Non-pigmented ciliary epithelial cell (primary cell): ENCODE measurements at places on chromosomes 12 and 14.

GRCh38 chr14:65000898-65001591 is 14.3 kb downstream of the FNTB start:
- no peak for DNase-seq

DNA sequence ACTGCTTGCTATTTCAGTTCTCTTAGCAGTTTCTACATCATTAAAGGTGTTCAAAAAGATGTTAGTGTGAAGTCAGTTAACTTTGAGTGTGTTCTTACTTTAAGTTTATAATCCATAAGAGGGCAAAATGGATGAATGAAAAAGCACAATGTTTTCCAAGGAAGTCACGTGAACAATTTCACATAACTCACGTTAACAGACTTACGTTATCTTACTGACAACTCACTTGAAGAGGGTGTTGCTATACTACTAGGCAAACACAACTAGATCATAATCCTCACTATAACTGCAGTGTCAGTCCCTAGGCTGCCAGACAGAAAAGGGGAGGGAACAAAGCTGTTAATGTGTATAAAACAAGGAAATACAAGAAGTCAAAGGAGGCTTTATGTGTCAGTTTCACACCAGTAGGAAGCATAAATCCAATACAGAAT is 6.4 kb downstream of the SLC2A13 start:
- DNase-seq = no peak

DNA sequence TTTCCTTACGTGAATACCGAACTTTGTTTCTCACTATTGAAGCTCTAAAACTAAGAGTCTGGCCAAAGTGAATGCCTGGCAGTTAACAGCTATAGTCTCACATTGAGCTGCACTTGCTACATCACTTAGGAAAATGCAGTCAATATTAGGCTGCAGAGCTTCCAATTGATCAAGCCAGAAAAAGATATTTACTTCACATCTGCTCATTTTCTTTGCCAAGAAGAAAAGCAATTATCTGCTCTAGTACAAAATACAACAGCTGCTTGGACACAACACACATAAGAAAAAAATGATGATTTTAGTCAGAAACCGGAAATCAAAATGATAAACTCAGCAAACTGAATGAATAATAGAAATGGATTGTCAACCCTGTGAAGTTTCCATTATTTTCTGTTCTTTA is 45.4 kb downstream of the TMTC1 start:
- DNase-seq = no peak

DNA sequence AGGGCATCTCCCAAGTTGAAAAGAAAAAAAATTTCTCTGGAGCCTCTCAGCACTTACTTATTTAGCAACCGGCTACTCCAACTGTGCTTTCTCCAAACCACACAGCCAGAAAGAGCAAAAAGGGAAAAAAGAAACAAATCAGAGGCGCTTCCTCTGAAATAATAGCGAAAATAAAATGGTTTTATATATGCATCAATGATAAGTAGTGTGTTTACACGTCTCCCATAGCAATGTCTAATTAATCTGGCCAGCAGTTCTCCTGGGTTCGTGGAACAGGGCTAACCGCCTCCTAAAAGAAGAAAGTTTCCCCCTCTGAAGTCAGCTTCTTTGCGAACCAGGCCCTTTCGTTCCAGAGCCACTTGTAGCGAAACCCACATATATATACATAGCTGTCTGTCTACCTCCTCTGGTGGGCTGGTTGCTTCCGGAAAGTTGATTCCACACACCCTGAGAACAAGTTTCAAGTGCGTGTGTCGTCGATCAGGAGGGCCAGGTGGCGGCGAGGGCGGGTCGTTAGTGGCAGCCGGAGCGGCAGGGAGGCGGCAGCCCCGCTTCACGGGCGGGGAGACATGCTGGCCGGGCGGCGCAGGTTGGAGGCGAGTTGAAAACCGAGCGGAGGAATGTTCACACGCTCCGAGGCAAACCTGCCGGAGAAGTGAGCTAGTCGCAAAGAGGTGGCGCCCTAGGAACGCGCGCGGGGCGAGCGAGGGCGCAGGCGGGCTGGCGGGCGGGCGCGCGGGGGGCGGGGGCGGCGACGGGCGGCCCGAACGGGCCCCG is 2.7 kb downstream of the PTHLH start:
- no peak for DNase-seq

DNA sequence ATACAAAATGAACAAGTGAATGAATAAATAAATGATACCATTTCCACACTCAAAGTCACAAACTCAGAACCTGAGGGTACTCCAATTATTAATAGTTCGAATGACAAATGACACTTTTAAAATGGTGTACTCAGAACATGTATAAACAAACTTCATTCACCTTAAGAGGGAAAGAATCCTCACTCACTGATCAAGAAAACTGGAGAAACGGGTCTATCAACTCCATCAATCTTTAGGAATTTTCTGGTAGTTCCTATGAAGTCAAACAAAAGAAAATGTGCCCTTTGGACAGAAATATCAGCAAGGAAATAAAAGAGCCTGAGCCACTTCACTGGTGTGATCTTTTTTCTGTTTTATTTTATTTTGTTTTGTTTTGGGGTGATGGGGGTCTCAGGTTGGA is 5.2 kb upstream of the NRDE2 start:
- no peak for DNase-seq

- no peak for DNase-seq
Observed at GRCh38 chr14:35297706-35298105, 5.5 kb downstream of the PSMA6 start.

DNA sequence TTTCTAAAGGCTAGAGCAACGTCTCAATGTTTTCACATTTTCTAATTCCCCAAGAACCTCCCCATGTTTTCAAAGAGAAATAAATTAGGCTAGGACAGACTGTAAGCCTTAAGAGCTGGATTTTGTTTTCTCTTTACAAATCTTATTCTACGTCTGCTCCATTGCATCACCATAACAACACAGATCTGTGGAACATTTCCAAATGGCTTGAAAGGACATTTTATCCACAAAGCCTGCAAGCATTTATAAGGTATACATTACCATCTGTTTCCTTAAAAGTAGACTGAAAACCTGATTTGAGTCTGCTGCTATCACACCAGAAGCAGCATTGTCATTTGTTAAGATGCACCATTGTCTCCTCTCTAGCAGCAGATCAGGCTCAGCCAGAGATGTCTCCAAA is 115.3 kb upstream of the PLEKHA5 start:
- DNase-seq = no peak

- DNase-seq = no peak
Observed at GRCh38 chr12:120774169-120774916, 48.7 kb downstream of the ACADS start.

GRCh38 chr12:59087077-59087673 is 166.9 kb upstream of the LRIG3 start:
- no peak for DNase-seq

DNA sequence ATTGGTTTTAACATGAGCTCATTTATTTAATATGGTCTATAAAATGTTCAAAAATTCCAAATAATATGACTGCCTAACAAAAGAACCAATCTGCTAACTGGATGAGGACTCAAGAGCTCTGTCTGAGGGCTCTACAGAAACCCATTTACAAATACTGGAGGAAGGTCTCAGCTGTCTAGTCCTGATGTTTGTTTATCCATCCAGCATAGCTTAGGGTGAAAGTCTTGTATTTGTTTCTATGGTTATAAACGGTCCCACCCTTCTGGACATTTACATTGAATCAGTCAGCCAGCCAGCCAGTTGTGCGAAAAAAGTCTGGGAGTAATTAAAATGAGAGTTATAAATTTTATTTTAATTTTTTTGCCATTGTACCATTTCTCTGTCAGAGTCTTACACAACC is 220.7 kb downstream of the BMP4 start:
- DNase-seq = no peak

DNA sequence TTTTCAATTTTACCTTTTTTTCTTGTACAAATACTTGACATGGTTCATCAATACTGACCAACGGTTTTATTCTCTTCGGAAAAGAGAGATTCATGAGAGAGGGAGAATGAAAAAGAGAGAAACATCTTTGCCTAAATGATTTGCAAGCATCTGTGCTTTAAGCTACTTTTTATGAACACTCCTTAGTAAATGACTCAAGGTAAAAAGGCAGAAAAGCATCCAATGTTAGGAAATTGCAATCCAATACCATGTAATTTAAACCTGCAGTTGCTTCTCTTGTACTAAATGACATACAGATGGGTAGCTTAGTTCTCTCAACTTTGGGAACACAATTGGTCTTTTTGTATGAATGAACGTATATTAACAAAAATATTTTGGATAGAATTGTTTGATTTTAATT is 46.1 kb downstream of the MSRB3 start:
- DNase-seq = no peak

DNA sequence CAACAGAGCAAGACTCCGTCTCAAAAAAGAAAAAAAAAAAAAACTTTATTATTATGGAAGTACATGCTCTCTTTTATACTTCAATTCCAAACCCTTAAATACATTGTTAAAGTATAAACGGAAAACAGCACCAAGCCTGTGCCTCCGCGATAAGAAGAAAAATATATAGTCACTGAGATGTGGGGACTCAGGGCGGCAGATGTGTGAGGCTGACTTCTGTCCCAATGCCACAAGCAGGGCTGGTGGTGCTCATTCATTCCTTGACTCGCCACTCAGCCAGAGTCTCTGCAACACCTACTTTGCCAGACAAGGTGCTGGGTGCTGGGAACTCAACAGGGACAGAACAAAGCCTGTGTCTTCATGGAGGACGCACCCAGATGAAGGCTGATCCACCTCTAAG is 13.8 kb downstream of the LGMN start:
- no peak for DNase-seq

GRCh38 chr14:20657216-20658211 is 16.0 kb upstream of the OR6S1 start:
- no peak for DNase-seq

DNA sequence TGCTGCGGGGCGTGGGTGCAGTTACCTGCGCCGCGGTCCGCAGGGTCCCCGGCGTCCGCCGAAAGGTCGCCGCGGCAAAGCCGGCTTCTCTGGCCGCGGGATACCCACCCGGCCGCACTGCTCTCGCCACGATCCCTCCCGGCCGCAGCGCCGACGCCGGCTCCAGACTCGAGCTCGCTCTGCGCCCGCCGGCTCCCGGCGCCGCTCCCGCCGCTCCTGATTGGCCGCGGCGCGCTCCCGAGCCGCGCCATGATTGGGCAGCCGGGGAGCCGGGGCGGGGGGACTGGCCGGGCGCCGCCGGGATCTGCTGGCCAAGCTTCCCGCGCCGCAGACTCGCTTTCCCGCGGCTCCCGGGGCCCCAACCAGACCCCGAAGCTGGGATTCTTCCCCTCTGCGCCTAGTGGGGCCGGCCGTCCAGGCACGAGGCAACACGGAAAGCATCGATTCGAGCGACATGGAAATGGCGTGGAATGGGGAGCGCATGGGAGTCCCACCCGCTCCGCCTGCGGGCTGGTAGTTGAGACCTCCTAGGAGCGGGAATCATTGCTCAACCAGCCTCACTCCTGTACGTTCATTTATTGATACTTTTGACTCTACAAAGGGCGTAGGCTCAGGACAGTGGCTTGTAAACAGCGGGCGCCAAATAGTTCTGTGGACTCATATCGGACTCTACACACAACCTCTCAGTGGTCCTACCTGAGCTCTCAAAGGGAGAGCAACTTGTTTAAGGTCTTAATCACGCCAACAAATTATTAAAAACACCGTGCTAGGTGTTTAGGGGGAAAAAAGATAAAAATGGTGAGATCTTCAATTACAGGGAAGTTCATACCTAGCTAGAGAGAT is 36.4 kb upstream of the STON2 start:
- no peak for DNase-seq

GRCh38 chr14:50350975-50351374 is 38.9 kb downstream of the DMAC2L start:
- no peak for DNase-seq

- DNase-seq = no peak
Observed at GRCh38 chr12:120830052-120830940, 73.9 kb downstream of the SPPL3 start.

- no peak for DNase-seq
Observed at GRCh38 chr12:12384571-12385340, 27.9 kb downstream of the BORCS5 start.

GRCh38 chr12:109880938-109881337 is 597 bp upstream of the GLTP start:
- no peak for DNase-seq

DNA sequence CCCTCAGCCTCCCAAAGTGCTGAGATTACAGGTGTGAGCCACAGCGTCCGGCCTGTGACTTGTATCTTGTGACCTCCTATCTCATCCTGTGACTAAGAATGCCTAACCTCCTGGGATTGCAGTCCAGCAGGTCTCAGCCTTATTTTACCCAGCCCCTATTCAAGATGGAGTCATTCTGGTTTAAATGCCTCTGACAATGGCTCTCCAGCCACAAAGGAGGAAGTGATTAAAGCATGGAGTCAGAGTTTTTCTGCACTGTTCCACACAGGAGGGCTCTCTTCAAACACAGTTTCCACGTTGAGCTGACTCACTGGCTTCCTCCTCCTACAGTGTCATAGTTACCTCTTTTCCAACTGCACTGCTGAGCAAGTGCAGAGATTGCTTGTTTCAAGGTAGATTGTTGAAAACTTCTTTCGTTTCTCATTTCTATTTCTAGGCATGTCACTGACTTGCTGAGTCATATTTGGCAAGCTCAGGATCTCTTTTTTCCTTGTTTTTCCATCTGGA is 383.8 kb downstream of the PCNX1 start:
- peak; percentile 69 for DNase-seq

DNA sequence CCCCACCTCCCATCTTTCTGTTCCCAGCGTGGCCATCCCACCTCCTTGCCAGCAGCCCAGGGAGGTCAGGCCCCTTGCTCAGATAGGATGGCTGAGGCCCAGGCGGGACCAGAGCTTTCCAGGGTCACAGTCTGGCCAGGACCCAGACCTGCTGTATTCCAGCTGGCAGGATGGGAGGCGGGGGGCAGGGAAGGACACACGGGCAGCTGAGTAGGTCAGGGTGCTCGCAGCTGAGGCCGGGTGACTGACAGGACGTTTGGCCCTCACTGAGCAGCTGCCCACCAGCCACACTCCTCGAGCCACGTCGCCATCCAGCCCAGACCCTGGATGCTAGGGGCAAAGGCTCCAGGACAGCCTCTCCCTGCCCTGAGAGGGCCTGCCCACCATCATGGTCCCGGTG is 4.0 kb downstream of the NUDT14 start:
- DNase-seq = no peak

GRCh38 chr14:63897721-63898163 is 44.9 kb downstream of the SYNE2 start:
- DNase-seq = peak; percentile 30

DNA sequence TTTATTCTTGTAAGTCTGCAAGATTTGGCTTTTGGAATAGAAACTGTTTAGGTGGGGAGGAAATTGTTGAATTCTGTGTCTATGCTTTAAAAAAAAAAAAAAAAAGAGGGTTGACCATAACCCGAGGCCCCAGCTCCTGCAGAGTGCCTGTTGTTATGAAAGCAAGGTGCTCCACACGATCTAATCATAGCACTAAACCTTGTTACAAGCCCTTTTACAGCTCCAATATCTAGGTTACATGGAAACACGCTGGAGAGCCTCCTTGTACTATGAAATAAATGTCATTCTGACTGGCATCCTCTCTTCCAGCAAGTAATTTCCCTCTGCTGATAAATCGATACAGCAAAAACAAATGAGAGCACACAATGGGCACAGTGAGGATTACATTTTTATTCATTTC is 303.1 kb upstream of the SOX5 start:
- no peak for DNase-seq

GRCh38 chr14:69268223-69268622 is 8.3 kb downstream of the GALNT16 start:
- no peak for DNase-seq

- DNase-seq = no peak
Observed at GRCh38 chr12:109378569-109378968, 30.9 kb downstream of the MYO1H start.

GRCh38 chr12:1844223-1844622 is 23.9 kb downstream of the LRTM2 start:
- no peak for DNase-seq

- no peak for DNase-seq
Observed at GRCh38 chr12:107400686-107401447, 284.7 kb upstream of the PWP1 start.
